Endothelial cell of umbilical vein (primary cell): ENCODE measurements at places on chromosomes 2 and 18.

DNA sequence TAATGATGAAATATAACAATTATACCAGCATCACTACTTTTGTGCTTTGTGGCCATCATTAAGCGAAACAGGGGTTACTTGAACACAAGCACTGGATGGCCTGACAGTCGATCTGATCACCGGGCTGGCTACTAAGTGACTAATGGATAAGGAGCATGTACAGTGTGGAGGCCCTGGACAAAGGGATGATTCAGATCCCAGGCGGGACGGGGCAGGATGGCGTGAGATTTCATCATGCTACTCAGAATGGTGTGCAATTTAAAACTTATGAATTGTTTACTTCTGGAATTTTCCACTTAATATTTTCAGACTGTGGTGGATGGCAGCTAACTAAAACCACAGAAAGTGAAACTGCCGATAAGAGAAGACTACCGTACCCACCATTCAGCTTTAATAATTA, 7.0 kb upstream of the CLIP4 start:
- H3K27me3 ChIP-seq = no peaks in the 10 kb centered on the region
- H3K4me3 ChIP-seq = no peak overlapping the region
- H3K27ac ChIP-seq = no peak overlapping the region
- H3K4me1 ChIP-seq = no peaks in the 10 kb centered on the region
- no peak for DNase-seq
- no peaks in the 10 kb centered on the region for H3K36me3 ChIP-seq

GRCh38 chr18:56221195-56222065, 417.0 kb downstream of the TXNL1 start:
- H3K27me3 ChIP-seq = no peaks in the 10 kb centered on the region
- H3K36me3 ChIP-seq = no peaks in the 10 kb centered on the region
- no peaks in the 10 kb centered on the region for H3K4me1 ChIP-seq
- no peak overlapping the region for H3K27ac ChIP-seq

- no peak overlapping the region for H3K27ac ChIP-seq
- no peak overlapping the region for H3K4me3 ChIP-seq
Measured at GRCh38 chr2:36918307-36918706, 48.0 kb downstream of the STRN start.

DNA sequence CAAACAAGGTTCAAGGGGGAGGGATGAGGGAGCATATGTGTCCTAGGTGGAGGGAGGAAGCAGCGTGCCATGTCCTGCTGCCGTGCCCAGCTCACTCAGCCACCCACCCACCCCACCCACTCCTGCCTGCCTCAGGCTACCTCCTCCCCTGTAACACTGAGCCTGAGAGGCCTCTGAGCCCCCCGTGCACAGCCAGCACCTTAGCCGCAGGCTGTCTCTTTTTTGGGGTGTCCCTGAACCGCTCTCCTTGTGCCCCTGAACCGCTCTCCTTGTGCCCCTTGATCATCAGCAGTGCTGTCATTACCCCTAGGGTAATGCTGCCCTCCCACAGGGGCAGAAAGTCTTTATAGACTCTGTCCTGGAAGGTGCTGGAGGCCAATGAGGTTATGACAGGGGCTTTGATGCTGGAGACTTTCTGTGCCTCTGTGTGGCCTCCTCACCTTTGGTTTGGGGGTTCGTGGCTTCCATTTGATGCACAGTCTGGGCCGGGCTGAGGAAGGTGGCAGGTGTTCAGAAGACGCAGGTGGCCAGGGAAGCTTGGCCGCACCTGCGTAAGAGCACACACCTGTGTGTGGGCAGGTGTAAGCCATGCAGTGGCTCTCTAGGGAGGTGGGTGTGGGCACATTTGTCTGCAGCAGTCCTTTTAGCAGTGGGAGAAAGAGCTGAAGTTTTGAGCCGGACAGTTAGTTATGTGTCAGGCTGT, 140.0 kb downstream of the SEPTIN10 start:
- no peaks in the 10 kb centered on the region for H3K36me3 ChIP-seq
- peaks cover 21% of the 10 kb centered on the region for H3K4me1 ChIP-seq
- DNase-seq = no peak
- no peaks in the 10 kb centered on the region for H3K27me3 ChIP-seq
- no peak overlapping the region for H3K4me3 ChIP-seq

DNA sequence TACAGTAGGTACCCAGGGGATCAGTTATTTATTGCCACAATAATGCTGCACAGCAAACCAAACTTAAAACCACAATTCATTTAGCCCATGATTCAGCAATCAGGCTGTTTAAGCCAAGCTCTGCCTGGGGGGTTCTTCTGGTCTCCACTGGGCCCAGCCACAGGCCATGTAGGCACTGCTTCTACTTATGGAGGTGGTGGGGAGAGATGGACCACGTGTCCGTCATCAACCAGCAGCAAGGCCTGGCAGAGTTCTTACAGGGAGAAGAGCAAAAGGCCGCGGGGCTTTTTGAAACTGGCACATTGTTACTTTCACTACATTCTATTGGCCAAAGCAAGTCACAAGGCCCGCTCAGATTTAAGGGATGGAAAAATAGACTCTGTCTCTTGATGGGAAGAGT, 76.3 kb upstream of the DAPL1 start:
- H3K4me3 ChIP-seq = no peak overlapping the region
- no peaks in the 10 kb centered on the region for H3K27me3 ChIP-seq
- no peaks in the 10 kb centered on the region for H3K36me3 ChIP-seq
- no peak overlapping the region for H3K27ac ChIP-seq
- H3K4me1 ChIP-seq = peaks cover 38% of the 10 kb centered on the region

DNA sequence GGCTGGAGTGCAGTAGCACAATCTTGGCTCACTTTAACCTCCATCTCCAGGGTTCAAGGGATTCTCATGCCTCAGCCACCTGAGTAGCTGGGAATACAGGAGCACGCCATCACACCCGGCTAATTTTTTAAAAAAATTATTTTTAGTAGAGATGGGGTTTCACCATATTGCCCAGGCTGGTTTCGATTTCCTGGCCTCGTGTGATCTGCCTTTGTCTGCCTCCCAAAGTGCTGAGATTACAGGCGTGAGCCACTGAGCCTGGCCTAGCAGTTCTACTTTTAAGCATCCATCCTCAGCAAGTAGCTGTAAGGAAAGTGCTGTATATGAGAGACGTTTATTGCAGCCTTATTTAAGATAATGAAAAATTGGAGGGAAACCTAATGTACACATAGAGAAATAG, 79.7 kb downstream of the ZDBF2 start:
- H3K4me3 ChIP-seq = no peak overlapping the region
- no peak for DNase-seq

GRCh38 chr18:70489986-70490933, 201.4 kb downstream of the SOCS6 start:
- H3K27me3 ChIP-seq = peaks cover 4% of the 10 kb centered on the region
- peak; percentile 57 for DNase-seq
- no peaks in the 10 kb centered on the region for H3K36me3 ChIP-seq
- H3K27ac ChIP-seq = no peak overlapping the region
- H3K4me3 ChIP-seq = no peak overlapping the region
- no peaks in the 10 kb centered on the region for H3K4me1 ChIP-seq

- H3K4me1 ChIP-seq = no peaks in the 10 kb centered on the region
- H3K27ac ChIP-seq = no peak overlapping the region
- no peak for DNase-seq
- H3K36me3 ChIP-seq = no peaks in the 10 kb centered on the region
Measured at GRCh38 chr2:218031771-218032257, 29.0 kb upstream of the TNS1 start.

DNA sequence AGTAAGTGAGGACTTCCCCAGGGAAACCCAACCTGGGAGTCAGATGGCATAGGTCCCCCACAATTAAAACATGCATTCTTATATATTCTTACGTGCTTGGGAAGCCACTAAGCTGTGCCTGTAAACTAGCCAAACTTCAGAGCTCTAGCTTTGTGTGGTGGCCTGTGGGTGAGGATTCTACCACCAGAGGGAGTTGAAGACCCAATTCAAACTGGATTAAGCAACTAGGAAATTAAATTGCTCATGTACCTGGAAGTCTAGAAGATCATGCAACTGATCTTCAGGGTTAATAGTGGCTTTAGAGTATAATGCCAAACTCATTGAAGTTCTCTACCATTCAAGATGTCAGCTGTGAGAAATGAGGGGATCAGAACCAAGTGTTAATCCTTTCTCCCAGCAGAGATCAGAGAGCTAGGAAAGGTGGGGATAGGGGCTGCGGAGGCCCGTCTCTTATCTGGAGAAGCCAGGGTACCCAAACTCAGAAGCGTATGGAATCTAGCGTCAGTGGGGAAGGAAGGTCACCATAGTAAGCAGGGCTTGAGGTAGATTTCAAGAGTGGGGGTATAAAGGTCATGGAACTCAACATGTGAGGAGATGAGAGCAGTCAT, 53.2 kb upstream of the CCDC85A start:
- H3K36me3 ChIP-seq = no peaks in the 10 kb centered on the region
- H3K27ac ChIP-seq = no peak overlapping the region
- H3K27me3 ChIP-seq = no peaks in the 10 kb centered on the region

DNA sequence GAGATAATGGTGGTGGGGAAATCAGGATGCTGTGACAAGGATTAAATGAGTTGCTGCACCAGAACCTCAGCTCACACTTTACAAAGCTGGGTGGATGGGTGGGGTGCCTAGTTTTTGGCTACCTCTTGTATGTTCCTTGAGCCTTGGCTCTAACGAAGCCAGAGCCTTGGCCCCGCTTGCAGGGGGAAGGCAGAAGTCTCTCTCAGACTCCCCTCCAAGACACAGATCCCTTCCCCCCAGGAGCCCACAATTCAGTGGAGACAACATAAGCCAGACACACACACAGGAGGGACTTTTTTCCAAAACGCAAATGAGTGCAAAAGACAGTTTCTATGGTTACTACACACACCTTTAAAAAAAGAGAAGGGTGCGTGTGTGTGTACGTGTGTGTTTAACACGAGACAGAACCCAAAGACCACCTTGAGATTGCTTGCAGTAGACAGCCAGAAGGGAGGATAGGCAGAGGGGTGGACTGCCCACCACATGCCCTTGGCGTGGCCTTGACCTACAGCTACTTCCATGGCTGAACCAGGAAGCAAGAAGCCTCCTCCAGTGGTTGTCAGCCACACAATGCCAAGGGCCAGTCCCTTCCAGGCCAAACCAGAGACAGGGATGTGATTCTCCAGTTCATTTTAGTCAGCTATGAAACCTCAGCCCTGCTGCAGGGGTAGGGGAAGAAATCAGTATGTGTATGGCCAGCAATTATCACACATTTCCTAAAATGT, 70.3 kb downstream of the BCL2L11 start:
- H3K27ac ChIP-seq = no peak overlapping the region
- no peaks in the 10 kb centered on the region for H3K36me3 ChIP-seq
- H3K27me3 ChIP-seq = peaks cover 19% of the 10 kb centered on the region
- no peak overlapping the region for H3K4me3 ChIP-seq
- DNase-seq = no peak
- H3K4me1 ChIP-seq = no peaks in the 10 kb centered on the region

DNA sequence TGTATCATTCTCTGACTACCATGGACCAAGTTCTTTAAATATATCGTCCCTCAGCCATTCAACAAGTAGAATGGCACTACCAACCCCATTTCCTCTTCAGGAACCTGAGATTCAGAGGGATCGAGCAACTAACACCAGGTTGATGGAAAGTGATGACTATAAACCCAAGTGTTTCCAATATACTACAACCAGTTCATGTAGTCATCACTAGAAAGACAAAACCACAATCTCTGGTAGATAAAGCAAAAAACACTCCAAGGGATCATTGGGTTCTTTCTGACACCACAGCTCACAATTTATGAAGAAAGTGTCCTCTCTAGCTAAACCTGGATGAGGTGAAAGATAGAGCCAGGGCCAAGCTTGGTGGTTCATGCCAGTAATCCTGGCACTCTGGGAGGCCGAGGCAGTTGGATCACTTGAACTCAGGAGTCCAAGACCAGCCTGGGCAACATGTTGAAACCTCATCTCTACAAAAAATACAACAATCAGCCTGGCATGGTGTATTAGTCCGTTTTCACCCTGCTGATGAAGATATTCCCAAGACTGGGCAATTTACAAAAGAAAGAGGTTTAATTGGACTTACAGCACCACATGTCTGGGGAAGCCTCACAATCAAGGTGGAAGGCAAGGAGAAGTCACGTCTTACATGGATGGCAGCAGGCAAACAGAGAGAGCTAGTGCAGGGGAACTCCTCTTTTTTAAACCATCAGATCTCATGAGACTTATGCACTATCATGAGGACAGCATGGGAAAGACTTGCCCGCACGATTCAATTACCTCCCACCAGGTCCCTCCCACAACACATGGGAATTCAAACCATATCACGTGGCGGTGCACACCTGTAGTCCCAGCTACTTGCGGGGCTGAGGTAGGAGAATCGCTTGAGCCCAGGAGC, 2.2 kb downstream of the CD226 start:
- no peaks in the 10 kb centered on the region for H3K27me3 ChIP-seq
- no peak for DNase-seq
- no peaks in the 10 kb centered on the region for H3K36me3 ChIP-seq
- H3K4me3 ChIP-seq = no peak overlapping the region
- H3K4me1 ChIP-seq = no peaks in the 10 kb centered on the region

DNA sequence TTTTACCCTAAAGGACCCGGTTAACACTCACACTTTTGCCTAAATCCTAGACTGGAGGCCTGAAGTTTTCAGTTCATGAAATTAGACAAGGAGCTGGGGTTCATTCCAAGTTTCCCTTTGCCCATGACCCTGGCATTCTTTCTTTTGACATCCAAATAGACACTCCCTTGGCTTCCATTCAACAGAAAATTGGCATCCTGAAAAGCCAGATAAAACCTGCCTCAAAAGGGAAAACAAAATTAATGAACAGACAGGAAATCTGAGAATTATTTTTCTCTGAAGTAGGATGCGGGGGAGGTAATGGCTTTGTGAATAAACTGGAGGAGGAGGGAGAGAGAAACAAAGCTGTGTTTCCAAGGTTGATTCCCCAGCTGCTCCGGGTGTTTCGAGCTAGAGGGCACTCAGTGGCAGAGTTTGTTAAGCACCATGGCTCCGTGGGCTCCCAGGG, 41.0 kb downstream of the SPP2 start:
- peak; percentile 79 for DNase-seq
- no peaks in the 10 kb centered on the region for H3K36me3 ChIP-seq
- no peaks in the 10 kb centered on the region for H3K27me3 ChIP-seq
- H3K4me3 ChIP-seq = no peak overlapping the region

- no peak overlapping the region for H3K4me3 ChIP-seq
- no peaks in the 10 kb centered on the region for H3K4me1 ChIP-seq
- H3K27me3 ChIP-seq = peaks cover 2% of the 10 kb centered on the region
Measured at GRCh38 chr2:195404651-195405050, 252.4 kb upstream of the SLC39A10 start.

DNA sequence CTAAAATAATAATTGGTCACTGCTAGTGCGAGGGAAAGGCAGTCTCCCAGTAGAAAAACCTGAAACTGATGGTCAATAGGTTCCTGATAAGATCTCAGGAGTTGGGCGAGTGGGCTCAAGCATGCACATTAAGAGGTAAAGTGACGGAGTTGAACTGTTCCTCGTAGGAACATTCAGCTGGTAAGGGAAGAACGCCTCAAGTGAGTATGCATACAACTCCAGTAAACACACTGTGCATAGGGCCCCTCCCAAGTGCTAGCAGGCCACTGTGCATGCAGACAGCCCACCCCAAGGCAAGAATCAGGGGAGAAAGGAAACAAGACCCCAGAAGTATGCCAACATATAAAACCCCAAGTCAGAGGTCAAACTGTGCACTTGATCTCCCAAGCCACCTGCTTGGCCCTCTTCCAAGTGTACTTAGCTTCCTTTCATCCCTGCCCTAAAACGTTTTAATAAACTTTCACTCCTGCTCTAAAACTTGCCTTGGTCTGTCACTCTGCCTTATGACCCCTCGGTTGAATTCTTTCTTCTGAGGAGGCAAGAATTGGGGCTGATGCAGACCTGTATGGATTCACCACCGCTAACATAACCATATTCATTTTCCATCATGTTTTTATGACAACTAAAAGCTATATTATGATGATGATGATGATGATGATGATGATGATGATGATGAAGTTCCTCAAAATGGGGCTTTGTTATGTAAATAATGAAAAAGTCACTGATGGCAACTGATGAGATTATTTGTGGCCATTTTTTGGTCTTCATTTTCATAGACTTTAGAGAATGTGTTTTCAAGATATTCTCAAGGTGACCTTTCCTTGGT, 118.0 kb upstream of the RAB27B start:
- no peaks in the 10 kb centered on the region for H3K36me3 ChIP-seq
- no peak for DNase-seq
- H3K27ac ChIP-seq = no peak overlapping the region
- H3K4me3 ChIP-seq = no peak overlapping the region
- H3K4me1 ChIP-seq = peaks cover 13% of the 10 kb centered on the region
